ENCODE measurements at places on chromosomes 2 and 18.

GRCh38 chr2:145957929-145958328 lies 1438.0 kb upstream of the ZEB2 start:
- DNase-seq: no peak

GRCh38 chr2:54573537-54573919 lies 117.4 kb downstream of the SPTBN1 start:
- no peak for DNase-seq

DNA sequence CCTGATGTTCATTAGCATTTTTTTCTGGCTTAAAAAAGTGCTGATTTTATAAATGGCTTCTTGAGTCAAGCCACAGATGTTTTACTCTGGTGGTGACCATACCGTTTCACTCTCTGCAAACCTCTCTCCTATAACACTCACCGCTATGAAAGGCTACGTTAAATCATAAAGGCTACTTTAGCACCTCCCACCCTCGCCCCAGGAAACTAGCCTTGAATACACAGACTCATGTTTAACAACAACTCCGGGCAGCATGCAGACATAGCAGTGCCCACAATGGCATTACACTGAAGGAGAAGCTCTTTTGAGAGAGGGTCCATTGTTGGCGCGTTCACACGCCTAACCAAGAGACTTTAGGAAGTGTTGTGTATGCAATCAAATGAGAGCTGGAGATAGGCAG lies 5.6 kb downstream of the MYT1L start:
- no peak for DNase-seq

DNA sequence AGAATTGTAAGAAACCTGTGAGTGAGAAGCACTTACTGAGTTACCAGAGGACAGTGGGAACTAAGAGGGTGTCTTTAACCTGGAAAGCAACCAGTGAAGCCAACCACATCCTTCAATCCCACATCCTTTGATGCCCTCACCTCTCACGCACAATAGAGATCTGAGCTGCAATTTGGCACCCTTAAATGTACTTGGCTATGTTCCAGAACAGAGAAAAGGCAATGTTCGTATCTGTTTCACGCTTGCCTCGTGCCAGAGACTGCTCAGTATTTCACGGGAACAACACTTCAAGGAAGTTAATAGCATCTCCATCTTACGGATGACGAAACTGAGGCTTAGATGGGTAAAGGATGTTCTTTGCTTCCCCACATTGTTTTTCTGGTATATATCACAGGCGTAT lies 167.4 kb downstream of the DPP10 start:
- no peak for DNase-seq

DNA sequence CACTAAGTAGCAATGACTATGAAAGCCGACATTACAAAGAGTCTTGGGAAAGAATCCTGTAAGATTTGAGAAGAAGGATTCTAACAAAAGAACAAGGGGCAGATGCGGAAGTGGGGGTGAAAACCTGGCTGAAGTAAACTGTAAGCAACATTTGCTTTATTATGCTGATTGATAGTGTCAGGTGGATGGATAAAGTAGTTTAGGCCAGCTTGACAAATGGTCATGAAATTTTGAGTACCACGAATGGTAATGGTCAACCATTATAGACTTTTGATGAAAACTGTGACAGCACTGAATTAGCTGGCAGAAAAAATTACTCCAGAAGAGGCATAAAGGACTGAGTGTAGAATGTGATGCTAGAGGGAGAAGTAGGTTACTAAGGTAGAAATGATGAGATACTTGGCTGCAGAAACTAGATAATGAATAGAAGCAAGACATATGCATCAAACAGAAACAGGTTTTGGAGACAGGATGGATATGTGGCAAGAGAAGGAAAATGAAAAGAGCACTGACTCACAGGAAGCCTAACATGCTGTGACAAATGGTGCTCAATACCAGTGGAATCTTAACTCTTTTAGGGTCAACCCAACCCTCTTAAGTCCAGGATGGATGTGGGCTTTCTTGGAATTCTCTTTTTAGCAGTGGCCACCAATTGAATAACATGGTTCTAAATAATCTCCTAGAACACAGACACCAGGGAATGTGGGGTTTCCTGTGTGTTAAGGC lies 6.8 kb downstream of the THUMPD2 start:
- DNase-seq: no peak

DNA sequence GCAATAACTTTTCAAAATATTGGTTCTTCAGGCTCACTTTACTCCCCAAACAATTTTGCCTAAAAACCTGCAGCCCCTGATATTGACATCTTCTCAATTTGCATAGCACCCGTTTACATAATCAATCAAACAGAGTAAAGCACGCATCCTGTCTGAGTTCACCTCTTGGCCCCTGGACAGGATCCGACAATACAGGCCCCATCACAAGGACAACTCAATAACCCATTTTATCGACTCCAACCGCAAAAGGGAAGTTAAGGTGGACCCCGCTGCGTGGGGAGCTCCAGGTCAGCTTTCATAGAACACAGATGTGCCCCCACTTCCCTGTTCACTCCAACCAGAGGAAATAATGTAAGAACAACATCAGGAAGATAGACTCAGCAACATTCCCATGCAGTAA lies 44.7 kb downstream of the TTC32 start:
- DNase-seq: no peak

GRCh38 chr2:156486147-156486546 lies 50.0 kb downstream of the GPD2 start:
- no peak for DNase-seq

- peak; percentile 22 for DNase-seq
Observed at GRCh38 chr2:54048117-54048785, 67.2 kb upstream of the ACYP2 start.

DNA sequence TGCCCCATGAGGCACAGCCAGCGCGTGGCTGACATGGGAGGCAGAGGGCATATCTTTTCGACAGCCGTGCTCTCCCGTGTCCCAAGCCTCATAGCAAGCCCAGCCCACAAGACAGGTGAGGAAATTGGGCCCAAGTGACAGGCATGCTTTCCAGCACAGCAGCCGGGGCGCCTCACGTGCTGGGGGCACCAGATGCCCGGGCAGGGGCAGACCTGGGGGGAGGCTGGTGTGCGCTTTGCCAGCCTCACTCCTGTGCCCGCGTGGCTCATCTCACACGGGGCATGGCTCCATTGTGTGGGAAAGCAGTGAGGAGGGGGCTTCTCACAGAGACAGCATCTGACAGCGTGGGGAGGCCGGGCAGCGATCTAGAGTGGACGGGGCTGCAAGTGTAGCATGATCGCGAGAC lies 93.2 kb downstream of the USP40 start:
- no peak for DNase-seq

- no peak for DNase-seq
Observed at GRCh38 chr2:68103709-68104055, 40.9 kb upstream of the C1D start.

- no peak for DNase-seq
Observed at GRCh38 chr2:147904051-147904450, 59.2 kb downstream of the ACVR2A start.

GRCh38 chr2:181396256-181397123 lies 60.7 kb upstream of the ITGA4 start:
- DNase-seq: no peak

DNA sequence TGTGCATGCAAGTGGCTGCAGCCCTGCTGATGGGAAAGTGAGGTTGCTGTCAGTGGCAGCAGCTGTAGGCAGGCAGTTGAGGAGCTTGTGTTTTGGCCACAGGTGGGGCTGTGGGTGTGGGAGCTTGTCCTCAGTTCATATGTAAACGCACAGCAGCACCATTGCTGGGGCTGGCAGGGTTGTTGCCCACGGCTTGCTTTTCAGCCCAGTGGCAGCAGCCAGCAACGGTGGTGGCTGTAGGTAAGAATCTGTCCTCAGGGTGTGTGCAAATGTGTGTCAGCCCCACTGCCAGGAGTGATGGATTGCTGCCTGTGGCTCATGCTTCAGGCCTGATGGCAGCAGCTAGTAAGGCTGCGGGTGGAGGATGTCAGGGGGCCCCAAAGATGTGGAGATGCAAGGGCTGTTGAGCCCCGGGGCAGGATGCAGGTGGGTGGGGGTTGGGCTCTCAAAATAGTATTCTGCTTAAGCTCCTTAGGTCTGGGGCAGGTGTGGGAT lies 141.3 kb upstream of the THUMPD2 start:
- no peak for DNase-seq

DNA sequence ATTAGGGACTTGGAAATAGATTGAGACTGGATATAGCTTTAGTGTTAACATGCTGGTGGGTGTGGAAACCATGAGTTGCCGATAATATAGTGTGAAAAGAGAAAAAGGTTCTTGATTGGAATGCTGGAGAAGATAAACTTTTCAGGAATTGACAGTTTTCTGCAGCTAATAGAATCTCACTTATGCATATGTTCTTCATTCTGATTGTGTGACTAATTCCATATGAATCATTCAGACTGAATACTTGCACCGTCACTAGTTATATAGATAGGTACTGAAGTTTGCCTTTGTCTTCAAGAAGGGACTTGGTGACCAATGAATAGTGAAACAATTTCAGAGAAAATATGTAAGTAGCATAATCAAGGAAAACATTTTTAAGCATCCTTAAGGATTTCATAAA lies 225.7 kb upstream of the FOSL2 start:
- no peak for DNase-seq

DNA sequence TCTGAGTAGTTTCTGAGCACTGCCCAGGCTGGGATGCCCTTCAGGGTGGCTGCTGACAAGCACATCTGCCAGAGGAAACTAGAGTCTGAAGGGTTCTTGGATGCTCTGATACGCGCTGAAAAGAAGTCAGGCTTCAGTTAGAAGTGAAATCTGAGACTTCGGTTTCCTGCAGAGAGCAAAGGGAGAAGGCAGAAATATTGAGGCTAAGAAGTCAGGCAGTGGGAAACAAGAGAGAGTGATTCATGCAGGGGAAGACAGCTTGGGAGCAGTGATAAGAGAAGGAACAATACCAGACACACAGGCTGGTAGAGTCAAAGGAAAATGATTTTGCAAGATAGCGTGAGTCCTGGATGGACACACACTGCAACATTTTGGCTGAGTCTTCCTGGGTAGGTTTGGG lies 51.0 kb upstream of the BOD1L2 start:
- DNase-seq: no peak

- DNase-seq: no peak
Observed at GRCh38 chr2:240630771-240631547, 5.7 kb downstream of the GPR35 start.

DNA sequence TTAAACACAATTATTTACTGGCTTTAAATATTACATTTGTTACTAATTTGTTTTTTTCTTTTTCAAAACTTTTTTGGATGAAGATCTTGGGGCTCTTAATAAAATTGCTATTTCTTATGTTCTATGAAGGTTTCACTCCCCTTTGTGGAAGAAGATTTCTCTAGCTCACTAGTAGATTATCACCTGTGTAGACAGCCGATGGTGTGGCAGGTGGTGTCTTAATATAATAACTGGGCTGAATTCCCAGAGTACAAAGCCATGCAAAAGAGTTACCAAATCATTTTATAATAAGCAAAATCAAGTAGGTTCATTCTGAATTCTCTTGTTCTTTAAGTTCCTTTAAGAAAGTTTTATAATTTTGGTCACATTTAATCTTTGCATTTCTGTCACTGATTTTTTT lies 233.7 kb downstream of the CCDC102B start:
- DNase-seq: no peak

GRCh38 chr2:241412144-241412543 lies 56.1 kb downstream of the FARP2 start:
- DNase-seq: no peak

- no peak for DNase-seq
Observed at GRCh38 chr18:10061566-10062140, 147.8 kb downstream of the VAPA start.
